ENCODE measurements at places on chromosomes 4 and X.

DNA sequence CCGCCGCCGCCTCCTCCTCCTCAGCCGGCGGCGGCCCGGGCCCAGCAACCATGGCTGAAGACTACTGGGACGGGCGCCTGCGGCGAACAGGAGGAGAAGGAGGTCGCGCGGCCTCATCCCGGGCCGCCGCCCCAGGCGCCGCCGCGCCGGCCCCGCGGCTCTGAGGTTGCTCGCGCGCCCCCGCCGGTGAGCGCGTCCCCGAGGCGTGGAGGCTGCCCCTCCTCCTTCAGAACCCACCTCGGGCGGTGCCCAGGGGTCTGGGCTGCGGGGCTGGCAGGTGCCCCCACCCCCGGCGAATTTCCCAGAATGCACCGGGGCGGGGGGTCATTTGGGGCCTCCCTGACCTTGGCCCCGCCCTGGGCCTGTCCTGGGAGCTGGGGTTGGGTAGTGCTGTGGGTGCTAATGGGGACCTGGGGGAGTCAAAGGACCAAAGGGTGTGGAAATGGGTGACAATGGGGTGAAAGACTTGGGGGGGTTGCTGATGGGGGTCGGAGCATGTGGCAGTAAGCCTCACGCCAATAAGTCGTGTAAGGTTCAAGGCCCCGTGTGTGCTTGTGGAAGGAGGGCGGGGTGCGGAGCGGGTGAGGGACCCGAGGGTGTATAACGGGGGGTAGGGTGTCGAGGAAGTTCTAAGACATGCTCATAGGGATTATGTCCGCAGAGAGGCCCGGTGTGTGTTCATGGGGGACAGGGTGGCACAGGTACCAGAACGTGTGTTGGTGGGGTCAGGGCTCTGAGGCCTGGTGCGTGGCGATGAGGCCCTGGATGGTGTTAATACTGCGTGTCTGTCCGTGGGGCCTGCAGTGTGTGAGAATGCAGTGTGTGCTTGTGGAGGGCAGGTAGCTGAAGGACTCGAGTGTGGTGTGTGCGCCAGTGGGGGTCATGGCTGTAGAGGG lies 687 bp downstream of the CDK16 start:
- peak; percentile 39 for DNase-seq

- no peak for DNase-seq
Observed at GRCh38 chr4:39357002-39357401, 9.2 kb downstream of the RFC1 start.

DNA sequence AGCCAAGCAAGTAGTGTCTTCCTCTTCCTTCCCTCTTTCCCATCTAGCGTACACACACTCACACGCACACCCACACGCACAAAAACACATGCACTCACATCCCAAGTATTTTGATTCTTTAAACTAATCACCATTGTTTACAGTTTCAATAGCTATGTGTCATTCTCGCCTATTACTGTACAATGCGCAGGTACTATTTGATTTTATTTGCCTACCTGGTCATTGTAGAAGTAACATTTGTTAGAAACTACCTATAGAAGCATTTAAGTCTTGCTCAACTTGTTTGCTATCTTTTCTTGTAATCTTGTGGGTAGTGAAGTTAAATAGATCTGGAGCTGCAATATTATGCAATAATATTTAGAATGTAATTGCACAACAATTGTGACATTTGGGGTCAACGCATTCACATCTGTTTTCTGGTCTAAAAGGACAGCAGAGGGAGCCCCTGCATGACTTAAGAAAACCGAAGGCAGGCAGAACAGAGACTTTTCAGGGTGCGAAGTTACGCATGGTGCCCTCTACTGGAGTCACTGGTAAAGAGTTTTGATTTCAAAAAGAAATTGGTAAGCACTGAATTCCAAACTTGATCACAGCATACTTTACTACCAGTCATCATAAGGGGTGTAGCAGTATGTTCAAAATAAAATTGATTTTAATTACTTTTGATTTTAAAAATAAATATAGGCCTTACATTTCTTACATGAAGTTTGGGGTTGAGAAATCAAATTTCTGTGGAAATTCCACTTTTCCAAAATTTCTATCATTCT lies 503.3 kb upstream of the FAM241A start:
- no peak for DNase-seq

- no peak for DNase-seq
Observed at GRCh38 chrX:43551590-43551989, 104.5 kb upstream of the MAOA start.

- DNase-seq, result no peak
Observed at GRCh38 chrX:20181598-20182329, 40.1 kb upstream of the EIF1AX start.

DNA sequence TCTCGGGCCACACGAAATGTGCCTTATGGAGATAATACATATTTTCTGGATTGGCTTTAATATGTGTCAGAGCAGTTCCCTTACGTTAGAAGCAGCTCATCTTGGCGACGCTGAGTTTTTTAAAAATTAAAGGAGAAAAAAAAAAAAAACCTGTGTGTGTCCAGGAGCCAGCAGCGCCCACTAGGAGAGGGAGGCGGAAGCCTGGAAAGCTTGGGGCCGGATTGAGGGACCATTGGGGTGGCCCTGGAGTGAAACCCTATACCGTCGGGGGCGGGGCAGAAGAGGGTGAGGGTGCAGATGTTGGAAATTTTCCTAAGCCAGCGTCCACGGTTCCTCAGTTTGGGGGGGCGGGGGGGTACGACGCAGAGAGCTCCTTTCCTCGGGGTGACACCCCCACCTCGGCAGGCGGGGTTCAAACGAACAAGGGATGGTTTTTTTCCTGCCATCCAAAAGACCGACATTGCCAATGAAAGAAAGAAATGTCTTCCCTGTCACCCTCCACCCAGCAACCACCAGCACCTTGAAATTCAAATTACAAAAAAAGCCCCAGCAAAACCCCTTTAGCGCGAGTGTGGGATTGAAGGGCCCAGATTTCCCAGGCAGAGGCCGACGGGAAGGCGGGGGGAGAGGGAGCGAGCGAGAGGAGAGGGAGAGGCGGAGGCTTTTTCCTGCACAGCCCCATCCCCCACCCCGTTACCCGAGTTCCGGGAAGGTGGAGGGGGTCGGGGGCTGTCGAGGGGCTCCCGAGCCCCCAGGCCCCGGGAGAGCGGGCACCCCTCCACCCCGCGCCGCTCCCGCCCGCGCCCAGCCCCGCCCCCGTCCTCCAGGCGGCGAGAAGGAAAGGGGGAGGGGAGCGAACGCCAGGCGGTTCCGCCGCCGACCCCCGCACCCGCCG lies 859 bp downstream of the SMARCA1 start:
- no peak for DNase-seq

DNA sequence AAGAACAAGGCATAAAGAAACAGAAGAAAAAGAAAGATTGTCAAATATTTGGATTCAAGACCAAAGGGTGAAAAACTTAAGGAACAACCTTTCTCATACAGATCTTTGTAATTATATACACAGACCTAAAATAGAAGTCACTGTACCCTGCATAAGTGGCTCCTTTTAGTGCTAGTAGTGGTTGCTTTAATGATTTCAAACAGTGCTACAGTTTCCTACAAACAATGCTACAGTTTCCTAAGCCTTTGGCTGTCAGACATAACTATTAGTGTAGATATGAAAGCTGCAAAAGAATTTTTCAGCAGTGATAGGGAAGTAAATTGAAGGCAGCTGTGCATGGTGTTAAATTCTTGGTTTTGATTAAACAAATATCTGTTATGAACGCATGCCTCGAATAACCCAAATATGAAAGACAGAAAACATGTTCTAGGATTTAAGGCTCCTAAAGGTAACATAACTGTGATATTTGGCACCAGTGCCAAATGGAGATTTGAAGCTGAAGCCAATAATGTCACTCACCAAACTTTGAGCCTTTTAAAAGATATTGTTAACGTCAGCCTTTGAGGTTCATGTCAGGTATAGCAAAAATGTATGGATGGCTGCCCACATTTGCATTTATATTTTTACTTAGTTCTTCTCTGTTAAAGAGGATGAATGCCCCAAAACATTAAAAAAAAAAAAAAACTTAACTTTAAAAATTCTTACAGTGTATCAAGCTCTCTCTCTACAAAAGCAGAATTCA lies 36.6 kb downstream of the SMARCAD1 start:
- no peak for DNase-seq

- no peak for DNase-seq
Observed at GRCh38 chr4:6990661-6991060, 52.5 kb upstream of the TADA2B start.

- no peak for DNase-seq
Observed at GRCh38 chr4:107853444-107854355, 29.0 kb downstream of the SGMS2 start.

- DNase-seq, result no peak
Observed at GRCh38 chrX:55593296-55593695, 29.9 kb upstream of the FOXR2 start.

- DNase-seq, result no peak
Observed at GRCh38 chrX:41971346-41971745, 48.0 kb upstream of the CASK start.

GRCh38 chrX:133639726-133640125 lies 224.4 kb upstream of the GPC4 start:
- no peak for DNase-seq

DNA sequence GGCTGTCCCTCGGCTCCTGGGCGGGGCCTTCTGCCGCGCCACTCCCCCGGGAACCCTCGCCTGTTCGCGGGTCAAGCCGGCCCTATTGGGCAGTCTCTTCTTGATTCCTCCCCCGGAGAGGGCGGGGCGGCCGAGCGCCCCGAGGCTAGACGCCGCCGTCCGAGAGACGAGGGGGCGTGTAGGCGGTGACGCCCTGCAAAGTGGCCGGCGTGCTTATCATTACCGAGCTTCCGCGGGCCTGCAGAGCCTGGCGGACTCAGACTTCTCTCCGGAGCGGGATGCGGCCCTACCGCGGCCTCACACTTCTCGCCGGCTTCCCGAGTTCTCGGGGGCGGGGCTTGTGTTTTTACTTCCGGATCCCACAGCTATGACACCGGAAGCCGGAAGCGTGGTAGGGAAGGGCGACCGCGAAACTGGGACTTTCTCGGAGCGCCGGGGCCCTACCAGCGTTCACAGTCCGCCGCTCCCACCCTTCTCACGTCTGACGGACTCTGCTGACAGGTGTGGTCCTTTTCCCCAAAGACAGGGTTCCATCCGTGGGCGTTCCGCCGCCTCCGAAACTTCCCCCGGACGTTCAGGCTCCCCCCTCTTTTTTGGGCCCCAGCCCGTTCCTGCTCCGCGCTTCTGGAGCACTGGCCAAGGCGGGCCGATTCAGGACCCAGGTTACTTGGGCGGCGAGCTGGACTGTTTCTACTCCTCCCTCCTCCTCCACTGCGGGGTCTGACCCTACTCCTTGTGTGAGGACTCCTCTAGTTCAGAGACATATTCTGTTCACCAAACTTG lies at the start of gene IKBKG:
IKBKG (plus strand) TSS at position 376 of the 783 bp plus-strand sequence. CDS start 4,383 bp downstream, outside the sequence.
- peak; percentile 84 for DNase-seq

DNA sequence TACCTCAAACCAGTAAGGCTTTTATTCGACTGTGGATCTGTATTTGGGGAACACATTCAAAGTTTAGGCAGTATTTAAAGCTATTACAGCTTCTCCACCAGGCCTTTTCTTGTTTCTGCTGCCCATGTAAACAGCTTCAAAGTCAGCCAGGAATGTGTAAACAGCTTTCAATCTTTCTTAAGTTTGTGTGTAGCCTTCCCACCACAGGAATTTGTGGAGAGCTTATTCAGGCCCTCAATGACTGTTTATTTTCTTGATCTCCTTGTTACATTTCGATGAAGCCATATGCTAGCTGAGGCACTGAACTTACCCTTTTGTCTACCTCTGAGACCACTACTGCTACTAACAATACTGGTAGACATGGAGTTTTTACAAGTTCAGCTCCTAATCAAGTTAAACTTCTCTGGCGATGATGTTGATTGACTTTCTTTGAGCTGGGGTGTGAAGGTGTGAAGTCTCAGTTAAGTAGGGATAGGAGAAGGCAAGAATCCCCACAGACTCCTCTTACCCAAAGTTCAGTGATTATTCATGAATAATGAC lies 72.6 kb downstream of the NWD2 start:
- DNase-seq, result no peak

GRCh38 chrX:38992441-38993096 lies 191.3 kb downstream of the MID1IP1 start:
- DNase-seq, result no peak

DNA sequence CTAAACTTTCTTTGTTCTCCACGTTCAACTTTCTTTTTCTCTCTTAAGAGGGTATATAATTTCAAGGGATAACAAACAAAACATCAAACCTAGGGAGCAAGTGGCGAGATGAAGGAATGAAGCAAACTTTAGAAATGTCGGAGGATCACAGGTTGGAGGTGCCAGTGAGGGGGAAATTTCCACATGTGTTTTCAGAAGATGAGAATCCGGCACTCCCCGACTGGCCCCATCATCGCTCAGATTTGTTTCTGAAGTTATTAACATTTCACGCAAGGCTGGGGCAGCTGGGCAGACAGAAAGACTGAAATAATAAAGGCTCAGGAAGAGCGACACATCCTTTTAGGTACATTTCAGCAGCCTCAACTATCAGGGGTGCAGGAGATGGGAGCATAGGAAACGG lies 134.9 kb downstream of the SMIM20 start:
- DNase-seq, result no peak

DNA sequence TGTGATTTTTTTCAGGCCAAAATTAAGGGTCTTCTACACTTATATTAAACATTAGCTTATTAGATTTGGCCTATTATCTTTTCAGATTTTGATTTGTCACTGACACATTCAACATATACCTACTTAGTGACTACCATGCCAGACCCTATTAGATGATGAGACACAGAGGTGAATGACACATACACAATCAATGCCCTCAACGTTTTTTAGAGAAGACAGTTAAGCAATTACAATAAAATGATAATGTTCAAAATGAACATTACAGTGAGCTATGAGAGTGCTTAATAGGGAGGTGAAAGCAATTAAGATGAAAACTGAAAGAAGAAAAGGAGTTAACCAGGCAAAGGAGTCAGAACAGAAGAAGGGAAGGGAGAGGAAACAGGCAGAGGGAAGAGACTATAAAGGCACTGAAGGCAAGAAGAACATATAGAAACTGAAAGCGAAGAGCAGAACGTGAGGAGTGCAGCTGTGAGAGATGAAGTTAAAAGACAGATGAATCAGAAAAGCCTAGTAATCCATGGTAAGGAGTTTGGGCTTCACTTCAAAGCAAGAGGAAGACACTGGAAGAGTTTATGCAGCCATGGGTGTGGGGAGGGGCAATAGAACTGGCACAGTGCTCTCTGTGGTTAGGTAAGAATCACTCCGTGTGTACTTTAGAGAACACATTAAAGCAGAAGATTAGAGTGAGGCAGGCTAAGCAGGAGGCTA lies 119.0 kb downstream of the REELD1 start:
- DNase-seq, result peak; percentile 2

DNA sequence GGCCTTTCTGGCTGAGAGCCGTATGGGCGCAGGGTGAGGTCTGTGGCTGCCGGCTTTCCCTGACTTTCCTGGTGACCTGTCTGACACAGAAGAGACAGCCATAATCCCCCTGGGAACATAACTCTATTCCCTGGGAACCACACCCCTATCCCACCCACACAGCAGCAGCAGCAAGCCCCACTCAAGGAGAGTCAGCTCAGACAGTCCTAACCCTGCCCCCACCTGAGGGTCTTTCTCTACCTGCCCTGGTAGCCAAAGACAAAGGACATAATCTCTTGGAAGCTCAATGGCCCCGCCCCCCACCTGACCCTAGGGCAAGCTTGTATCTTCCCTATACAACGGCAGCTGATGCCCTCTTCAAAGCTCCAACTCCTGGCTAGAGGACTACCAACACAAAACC lies 74.6 kb downstream of the PABPC4L start:
- DNase-seq, result no peak

- no peak for DNase-seq
Observed at GRCh38 chr4:90198086-90198847, 71.1 kb downstream of the CCSER1 start.

GRCh38 chr4:16597845-16598596 lies 300.4 kb downstream of the LDB2 start:
- DNase-seq, result no peak
